Activated CD4-positive, alpha-beta T cell treated with anti-CD3 and anti-CD28 coated beads, Interleukin-2, amount 50 U/mL, for 1 hour (primary cell): ENCODE measurements at places on chromosomes 6 and 20.

DNA sequence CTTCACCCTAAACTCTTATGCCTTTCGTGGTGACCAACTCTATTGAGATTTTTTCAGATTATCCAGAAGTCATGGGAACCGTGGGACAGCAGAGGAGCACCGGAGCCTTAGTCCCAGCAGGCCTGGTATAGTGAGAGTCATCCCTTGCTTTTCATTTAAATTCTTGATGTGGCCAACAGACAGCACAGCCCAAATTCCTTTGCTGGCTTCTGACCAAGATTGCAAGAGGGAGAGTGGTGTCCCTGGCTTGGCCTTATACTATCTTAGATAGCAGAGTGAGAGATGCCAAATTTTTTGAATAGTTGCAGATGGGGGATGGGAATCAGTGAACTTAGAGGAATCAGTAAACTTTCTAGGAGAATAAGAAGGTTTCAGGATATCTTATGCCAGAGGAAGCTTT lies 7.8 kb downstream of the STX11 start:
- DNase-seq, result no peak

DNA sequence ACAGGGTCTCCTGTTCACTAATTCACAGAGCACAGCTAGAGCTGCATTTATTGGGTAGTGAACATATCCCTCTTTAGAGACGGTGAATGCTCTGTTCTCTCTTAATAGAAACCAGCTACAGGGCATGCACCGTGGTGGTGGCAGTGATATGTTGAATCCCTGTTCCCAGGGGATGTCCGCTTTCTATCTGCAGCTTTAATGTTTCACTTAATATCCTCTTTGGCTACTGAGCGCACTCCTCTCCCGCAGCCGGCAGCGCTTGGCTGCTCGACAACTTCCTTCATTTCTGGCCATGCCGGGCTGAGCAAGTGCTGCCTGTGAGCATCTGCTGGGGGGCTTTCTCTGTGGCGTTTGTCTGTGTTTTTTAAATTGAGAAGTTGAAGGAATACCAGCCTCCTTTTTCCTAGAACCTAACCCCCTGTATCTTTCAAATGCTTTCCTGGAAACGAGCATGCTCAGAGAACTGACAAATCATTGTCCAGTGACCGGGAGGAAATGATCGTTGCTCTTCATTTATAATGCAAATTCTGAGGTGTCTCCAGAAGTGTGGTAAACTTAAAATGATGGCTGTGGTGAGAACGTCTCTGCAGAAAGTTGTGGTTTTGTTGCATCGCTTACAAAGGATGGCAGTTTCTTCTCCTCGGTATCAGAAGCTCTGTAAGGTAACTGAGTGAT lies 297.9 kb downstream of the UTRN start:
- no peak for DNase-seq

- DNase-seq, result no peak
Measured at GRCh38 chr6:158639056-158639455, 5.5 kb downstream of the DYNLT1 start.

GRCh38 chr6:122200440-122200839 lies 199.0 kb upstream of the HSF2 start:
- DNase-seq, result no peak

GRCh38 chr6:108736002-108736361 lies 112.2 kb upstream of the ARMC2 start:
- DNase-seq, result no peak

- no peak for DNase-seq
Measured at GRCh38 chr6:30104661-30105060, 8.2 kb downstream of the TRIM31 start.

- DNase-seq, result no peak
Measured at GRCh38 chr20:15056246-15056645, 718.8 kb upstream of the FLRT3 start.

- no peak for DNase-seq
Measured at GRCh38 chr20:19823971-19824370, 65.9 kb downstream of the RIN2 start.

DNA sequence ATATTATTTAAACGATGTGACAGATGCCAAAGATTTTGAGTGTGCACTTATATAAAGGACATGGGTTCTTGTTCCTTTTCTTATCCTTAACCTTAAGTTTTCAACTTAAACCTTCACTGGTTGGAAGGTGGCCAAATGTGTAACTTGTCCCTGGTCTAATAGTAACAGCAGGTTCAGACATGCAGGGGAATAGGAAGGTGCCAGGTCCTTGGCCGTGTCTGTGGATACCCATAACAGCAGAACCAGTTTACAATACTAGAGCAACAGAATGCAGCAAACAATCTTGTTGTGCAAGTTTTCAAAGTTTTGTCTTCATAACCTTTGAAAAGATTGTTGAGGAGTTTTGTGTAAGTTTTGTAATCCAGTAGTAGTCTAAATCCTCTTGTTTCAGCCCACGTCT lies 4.4 kb downstream of the MYB start:
- DNase-seq, result no peak

DNA sequence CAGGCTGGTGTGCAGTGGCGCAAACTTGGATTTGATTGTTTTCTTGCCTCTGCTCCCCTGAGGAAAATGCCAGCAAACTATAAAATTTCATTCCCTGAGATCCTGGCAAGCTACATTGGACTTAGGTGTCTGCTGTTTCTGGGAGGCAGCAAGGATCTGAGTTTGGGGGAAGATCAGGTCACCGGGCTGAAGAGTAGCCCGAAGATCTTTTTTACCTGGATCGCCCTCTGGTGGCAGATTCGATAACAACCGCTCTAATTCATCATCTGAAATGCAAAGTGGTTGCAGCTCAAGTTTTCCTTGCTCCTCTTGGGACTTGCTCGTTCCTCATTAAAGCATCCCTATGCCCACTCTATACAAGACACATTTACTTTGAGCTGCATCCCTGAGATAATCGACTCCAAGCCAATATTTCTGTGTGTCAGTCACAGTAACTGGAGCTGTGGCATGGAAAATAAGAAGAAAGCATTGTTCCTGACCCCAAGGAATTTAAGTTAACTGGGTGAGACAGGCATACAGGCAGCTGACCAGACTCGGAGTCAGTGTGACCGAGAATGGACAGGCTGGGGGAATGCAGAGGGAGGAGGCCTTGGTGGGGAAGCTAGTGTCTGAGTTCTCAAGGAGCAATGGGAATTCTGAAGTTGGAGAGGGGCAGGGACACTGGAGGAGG lies 131.8 kb upstream of the PROKR2 start:
- DNase-seq, result peak; percentile 42

- DNase-seq, result no peak
Measured at GRCh38 chr6:154234019-154234772, 122.4 kb downstream of the IPCEF1 start.

DNA sequence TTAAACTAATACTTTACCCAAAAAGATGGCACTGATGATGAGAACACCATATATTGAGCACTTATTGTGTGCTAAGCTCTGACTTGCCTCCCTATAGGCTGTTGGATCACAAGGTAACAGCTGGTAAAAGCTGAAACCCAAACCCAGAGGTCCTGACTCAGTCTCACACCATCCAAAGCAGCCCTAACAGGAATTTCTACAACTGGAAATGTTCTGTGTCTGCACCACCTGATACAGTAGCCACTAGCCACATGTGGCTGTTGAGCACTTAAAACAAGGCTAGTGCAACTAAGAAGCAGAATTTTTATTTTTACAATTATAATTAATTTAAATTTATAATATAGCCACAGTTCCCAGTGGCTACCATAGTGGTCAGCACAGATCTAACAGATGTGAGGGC lies 15.6 kb upstream of the MATN4 start:
- DNase-seq, result no peak

GRCh38 chr6:107816818-107817217 lies 7.3 kb downstream of the SCML4 start:
- DNase-seq, result no peak

- DNase-seq, result no peak
Measured at GRCh38 chr6:126134491-126134890, 148.2 kb downstream of the TRMT11 start.

DNA sequence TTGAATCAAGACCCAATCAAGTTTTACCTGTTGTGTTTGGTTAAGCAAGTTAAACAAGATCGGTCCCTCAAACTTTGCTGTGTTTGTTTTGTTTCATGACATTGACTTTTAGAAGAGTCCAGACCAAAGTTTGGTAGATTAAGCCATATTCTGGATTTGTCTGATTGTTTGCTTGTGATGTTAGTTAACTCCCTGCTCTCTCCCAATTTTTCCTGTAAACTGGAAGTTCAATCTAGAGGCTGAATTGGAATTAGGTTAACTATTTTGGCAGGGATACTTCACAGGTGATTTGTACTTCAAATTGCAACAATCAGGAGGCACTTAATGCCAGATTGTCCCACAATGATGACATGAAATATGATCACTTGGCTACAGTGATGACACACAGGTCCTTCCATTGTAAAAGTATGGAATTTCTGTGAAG lies 13.6 kb upstream of the SH3BGRL2 start:
- DNase-seq, result no peak

GRCh38 chr6:136510782-136511181 lies 39.4 kb downstream of the MAP7 start:
- no peak for DNase-seq

GRCh38 chr6:85023721-85024120 lies 259.3 kb upstream of the TBX18 start:
- no peak for DNase-seq

DNA sequence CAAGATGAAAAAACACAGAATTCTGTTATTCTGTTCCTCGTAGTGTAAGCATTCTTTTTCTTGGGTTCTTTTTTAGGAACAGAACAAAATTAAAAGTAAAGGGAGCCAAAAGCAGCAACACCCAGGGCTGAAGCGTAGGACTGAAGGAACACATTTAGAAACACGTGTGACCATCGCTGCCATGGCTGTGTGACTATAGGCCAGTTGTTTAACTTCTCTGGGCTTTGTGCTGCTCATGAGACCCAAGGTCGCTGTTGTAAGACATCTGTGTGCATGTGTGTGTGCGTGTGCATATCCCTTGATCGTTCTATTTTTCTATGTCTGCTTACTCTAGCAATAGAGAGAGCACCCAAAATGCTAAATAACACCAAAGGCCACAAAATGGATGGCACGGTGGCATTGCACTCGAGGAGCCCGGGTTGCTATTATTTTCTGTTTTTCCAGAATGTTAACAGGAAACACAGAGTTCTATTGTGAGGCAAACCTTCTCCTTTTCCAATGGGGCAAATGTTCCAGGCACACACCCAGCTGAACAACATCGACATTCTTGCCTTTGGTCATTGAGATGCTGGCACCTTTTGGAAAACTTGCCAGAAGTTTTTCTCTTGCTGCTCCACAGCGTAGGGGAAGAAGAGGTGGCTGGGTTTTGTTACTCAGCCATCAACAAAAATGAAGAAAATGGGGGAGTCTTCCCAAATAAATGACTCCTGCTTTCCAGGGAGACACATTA lies 267.8 kb upstream of the ECI2 start:
- no peak for DNase-seq

DNA sequence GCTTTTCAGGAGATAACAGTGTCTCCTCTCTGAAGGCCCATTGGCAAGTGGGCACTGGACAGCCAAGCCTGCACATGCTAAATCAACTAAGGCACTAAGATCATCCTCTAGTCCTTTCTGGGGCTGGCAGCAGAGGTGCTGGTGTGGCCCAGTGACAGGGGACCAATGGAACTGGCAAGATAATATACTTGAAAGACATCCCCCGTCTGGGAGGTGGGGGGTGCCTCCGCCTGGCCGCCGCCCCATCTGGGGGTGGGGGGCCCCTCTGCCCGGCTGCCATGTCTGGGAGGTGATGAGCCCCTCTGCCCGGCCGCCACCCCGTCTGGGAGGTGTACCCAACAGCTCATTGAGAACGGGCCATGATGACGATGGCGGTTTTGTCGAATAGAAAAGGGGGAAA lies 223.3 kb downstream of the UNC5CL start:
- no peak for DNase-seq

DNA sequence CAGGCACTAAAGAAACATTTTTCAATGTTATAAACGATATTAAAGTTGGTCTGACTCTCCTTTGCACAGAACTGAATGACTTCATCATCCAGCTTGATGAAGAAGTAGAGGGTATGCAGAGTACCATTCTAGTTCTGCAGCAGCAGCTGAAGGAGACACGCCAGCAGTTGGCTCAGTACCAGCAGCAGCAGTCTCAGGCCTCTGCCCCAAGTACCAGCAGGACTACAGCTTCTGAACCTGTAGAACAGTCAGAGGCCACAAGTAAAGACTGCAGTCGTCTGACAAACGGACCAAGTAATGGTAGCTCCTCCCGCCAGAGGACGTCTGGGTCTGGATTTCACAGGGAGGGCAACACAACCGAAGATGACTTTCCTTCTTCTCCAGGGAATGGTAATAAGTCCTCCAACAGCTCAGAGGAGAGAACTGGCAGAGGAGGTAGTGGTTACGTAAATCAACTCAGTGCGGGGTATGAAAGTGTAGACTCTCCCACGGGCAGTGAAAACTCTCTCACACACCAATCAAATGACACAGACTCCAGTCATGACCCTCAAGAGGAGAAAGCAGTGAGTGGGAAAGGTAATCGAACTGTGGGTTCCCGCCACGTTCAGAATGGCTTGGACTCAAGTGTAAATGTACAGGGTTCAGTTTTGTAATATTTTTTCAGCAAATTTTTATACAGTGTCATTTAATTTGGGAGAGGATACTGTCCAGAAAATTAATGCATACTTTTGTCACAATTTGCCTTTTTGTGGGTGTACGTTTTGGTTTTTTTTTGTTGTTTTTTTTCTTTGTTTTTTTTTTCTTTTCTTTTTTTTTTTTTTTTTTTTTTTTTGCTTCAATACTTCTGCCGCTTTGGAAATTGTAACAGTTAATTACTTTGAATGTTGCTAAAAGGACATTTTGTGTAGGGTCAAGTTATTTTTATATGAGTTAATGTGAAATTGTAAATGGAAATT lies 6.6 kb upstream of the ACAT2 start:
- DNase-seq, result no peak

DNA sequence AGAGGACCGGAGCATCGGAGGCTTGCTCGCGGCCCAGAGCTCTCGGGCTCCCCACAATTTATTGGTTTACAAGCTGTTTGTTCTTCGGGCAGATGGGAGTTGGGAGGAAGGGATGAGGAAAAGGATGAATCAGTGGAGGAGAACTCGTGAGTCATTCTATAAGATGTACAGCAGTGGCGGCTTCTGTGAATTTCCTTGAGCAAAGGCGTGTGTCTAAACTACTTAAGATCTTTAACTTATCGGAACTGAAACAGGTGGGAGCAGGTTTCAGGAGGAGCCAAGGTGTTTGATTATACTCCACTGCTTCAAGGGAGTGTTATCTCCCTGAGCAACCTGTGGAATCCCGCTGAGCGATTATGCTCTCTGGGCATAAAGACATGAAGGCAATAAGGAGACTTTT lies 50.5 kb upstream of the IBTK start:
- DNase-seq, result no peak

DNA sequence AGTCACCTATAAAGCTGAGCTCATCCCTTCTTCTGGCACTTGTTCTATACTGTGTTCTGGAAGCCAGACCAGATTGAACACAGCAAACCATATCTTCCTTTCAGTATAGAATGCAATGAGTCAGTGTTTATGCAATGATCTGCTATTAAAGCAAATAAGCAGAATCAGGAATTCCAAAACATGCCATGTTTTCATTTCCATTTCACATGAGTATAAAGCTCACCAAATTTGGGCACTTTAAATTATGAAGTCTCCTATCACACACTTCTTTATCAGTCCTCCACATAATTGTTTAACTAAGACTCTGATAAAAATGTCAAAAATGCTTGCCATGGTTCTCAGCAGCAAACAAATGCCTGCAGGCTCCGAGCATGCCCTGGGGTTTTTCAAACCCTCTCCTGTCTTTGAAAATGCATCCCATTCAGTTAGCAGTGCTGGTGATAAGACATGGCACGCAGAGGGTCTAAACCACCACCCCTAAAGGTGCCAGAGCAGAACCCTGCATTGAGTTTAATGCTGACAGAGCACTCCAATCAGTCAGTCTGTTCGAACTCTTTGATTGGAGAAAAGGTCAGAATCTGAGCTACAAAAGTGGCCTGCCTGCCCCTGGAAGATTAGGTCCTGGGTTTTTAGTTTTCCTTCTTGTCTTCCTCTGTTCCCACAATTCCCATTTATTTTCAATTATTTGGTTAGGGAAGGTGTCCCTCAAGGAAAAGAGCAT lies 234.1 kb downstream of the GMPR start:
- no peak for DNase-seq
